ENCODE measurements at places on chromosomes 13 and 19.

DNA sequence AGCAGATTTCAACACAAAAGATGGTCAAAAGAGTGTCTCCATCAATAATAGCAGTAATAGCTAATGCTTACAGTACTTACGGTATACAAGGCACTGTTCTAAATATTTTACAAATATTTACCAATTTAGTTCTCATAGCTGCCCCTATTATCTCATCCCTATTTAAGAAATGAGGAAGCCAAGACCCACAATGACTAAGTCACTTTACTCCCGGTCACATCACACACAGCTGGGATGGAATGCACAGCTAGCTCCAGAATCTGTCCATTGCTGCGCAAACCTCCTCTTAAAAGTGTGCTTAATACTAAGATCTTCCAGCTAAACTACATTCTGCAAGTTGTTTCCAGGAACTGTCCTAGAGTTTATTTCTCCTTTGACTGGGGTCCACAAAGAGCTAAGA is 63.4 kb downstream of the RAP2A start:
- no peak for DNase-seq

- no peak for DNase-seq
Measured at GRCh38 chr13:36432106-36432544, at the start of gene CCNA1. Gene CCNA1 (plus strand): TSS chr13:36432495. CDS start chr13:36433057, 562 bp downstream.

DNA sequence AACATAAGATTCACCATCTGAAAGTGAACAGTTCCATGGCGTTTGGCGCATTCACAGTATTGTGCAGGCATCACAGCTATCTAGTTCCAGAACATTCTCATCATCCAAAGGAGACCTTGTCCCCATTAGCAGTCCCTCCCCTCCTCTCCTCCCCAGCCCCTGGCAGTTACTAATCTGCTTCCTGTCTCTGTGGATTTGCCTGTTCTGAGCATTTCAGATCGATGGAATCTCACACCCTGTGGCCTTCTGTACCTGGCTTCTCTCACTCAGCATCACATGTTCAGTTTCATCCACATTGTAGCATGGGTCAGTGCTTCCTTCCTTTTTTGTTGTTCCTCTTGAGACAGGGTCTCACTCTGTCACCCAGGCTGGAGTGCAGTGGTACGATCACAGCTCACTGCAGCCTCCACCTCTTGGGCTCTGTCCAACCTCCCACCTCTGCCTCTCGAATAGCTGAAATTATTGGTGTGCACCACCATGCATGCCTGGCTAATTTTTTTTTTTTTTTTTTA is 34.6 kb downstream of the CRTC1 start:
- no peak for DNase-seq

- DNase-seq: no peak
Measured at GRCh38 chr13:32589471-32589870, 3.2 kb downstream of the PDS5B start.

DNA sequence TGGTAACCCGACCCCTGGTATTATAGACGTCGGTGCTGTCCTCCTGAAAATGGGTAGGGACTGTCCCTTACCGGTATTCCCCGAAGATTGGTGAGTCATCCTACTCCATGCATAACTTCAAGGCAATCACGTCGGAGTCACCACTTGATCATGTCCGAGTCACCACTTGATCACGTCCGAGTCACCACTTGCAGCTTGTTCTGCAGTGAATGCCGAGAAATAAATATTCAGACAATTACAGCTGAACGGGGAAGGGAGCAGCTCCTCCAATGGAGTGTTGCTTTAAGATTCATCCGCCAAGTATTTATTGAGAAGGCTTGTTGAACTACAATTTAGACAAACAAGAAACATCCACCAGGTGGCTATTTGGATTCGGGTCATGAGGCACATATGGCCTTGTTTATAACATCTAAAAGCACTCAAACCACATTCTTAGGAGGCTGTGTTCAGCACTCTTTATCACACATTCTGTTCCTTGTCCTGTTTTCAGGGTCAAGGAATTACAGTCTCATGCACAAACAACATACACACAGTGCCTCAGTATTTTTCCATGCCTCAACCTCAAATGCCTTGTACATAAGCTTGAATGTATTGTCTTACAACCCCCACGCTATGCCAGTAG is 43.1 kb downstream of the ZNF726 start:
- no peak for DNase-seq

DNA sequence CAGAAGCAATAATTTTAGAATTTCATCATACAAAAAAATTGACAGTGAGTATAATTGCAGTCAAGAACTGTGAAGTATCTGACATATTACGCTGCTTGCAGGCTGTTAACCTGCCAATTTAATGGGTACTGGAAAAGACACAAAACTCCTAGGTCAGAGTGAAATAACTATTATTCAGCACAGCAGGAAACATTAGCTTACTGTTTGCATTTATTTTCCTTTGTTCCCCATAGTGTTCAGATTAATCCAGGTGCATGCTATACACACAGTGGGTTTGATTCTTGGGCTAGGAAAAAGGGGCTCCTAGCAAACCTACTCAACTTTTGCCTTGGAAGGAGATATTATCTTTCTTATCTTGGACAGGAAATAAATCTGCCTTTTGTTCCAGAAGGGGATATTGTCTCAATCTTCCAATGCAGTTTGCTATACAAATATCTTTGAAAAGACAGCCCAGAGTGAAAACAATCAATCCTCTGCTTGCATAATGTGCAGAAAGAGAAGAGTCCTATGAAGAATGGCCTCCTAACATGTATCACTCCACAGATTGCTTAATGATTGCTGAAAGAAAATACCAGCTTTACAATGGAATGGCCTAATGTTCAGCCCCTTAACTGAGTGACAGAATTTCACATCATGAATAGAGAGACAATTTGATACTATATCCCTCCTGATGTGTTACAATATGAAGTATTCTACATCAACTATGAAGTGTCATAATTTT is 443.4 kb downstream of the TBC1D4 start:
- no peak for DNase-seq

GRCh38 chr19:49953416-49953815 is 7.6 kb downstream of the SIGLEC11 start:
- DNase-seq: no peak

DNA sequence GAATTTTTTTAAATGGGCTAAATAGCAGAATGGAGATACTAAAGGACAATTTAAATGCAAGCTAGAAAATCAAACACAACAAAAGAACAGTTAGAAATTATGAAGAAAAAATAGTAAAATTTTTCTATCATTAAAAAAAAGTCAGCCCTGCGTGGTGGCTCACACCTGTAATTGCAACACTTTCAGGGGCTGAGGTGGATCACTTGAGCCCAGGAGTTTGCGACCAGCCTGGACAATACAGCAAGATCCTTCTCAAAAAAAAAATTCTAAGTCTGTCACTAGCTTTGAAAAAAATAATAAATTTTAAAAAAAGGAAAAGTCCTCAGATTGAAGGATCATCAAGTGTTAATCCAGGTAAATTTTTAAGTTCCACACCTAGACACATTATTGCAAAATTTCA is 7.7 kb downstream of the TUBGCP3 start:
- no peak for DNase-seq

- DNase-seq: no peak
Measured at GRCh38 chr13:41274881-41275280, 11.5 kb upstream of the MTRF1 start.

DNA sequence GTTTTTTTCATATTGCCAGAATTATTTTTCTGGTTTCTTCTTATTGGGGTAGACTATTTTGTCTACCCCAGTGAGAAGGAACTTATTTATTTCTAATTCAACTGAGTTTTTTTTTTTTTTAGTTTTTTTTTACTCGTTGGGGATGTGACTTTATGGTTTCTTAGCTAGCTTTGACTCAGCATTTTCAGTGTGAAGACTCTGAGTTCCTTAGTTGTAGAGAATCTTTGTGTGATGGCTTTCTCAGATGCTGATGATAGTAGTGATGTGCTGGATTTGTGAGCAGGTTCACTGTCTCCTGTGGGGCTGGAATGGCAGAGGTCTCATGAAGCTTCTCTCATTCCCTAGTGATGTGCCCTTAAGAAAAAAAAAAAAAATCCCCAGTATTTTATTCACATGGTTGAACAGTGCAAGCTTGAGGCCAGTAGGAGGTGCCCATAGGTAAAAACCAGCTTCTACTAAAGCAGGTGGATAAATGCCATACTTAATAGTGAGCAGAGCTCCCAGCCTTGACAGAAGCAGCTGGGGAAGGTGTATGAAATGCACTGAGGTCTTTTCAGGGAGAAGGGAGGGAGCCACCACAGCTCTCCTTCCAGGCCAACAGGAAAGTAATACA is 106.2 kb upstream of the KLF5 start:
- DNase-seq: no peak

GRCh38 chr19:49971991-49972411 is 11.0 kb upstream of the SIGLEC11 start:
- DNase-seq: no peak

DNA sequence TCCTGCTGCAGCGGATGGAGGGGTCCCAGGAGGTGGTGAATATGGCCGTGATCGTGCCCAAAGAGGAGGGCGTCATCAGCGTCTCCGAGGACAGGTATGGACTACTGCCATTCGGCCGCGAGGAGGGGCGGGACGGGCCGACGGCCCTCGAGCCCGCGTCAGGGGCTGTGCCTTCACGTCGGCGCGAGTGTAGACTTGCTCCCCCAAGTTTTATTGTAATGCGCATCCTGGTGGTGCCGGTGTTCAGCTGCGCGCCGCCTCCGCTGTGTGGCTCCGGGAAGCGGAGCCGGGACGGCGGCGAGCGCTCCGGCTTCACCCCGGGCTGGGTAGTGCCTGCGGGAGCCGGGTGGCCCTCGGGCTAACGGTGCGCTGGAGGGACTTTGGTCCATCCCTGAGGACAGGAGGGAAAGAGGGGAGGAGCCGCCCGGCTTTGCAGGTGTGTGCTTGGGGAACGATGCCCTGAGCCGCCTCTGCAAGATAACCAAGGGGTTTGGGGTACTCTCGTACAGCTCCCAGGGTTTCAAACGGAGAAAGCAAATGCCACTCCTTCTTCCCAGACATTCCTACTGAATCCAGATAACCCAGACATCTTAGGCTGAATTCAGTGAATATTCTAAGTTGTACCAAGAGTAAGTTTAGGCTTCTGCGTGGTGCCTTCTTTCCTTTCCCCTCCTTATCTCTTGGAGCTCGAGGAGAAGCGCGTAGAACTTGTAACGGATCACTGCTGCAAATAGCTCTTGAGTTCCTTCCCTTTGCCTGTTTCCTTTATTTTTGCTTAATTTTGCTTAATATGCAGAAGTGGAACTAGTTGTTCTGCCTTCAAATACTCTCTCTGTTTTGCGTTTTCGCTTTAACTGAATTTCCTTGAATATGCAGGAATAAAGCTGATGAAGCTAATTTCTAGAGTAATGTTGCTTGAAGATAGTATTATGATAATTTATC is 740 bp downstream of the WDFY2 start:
- peak; percentile 67 for DNase-seq

- no peak for DNase-seq
Measured at GRCh38 chr19:11458236-11458900, 22.5 kb downstream of the ELAVL3 start.

- no peak for DNase-seq
Measured at GRCh38 chr13:32910530-32910929, 105.7 kb upstream of the KL start.

- no peak for DNase-seq
Measured at GRCh38 chr13:73070451-73071098, 11.8 kb downstream of the KLF5 start.

DNA sequence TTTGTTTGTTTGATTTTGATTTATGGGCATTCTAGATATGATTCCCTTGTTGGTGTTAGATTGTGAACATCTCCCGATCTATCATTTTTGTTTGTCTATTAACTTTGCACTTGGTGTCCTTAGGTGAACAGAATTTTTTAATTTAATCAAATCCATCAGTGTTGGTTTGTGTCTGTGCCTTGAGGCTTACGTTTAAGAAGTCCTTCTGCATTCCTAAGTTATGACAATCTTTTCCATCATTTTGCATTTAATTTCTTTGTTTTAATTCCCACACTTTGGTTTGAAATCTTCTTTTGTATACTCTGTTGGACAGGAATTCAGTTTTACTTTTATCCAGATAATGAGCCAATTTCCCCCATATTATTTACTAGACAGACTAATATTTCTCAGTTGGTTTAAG is 421.7 kb downstream of the HS6ST3 start:
- DNase-seq: no peak

DNA sequence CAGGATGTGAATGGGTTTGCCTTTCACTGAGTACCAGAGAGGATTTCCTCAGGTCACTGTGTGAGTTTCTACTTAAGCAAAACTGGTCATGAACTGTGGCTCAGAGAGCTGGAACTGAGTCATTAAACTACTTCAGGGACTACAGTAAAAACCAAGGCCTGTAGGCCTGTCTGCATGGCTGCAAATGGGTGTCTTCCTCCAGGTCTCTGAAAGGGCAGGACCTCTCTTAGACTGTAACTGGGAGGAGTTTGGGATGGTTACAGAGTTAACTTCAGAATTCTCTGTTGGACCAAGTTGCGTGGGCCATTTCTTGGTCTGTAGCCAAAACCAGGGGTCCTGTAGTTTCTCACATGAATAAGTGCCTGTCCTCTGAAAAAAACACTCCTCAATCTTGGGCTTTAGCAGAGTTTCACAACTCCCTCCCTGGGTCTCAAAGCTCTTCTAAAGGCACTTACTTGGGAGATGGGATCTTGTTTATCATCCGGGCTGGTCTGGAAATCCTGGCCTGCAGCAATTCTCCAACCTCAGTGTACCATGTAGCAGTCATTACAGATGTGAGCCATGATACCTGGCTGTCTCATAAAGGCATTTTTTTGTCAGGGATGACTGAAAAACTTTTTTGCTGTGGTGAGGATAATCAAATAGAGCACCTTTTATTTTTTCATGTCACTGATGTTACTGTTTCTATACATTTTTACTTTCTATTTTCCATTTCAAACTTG is 19.7 kb downstream of the ZNF714 start:
- no peak for DNase-seq

DNA sequence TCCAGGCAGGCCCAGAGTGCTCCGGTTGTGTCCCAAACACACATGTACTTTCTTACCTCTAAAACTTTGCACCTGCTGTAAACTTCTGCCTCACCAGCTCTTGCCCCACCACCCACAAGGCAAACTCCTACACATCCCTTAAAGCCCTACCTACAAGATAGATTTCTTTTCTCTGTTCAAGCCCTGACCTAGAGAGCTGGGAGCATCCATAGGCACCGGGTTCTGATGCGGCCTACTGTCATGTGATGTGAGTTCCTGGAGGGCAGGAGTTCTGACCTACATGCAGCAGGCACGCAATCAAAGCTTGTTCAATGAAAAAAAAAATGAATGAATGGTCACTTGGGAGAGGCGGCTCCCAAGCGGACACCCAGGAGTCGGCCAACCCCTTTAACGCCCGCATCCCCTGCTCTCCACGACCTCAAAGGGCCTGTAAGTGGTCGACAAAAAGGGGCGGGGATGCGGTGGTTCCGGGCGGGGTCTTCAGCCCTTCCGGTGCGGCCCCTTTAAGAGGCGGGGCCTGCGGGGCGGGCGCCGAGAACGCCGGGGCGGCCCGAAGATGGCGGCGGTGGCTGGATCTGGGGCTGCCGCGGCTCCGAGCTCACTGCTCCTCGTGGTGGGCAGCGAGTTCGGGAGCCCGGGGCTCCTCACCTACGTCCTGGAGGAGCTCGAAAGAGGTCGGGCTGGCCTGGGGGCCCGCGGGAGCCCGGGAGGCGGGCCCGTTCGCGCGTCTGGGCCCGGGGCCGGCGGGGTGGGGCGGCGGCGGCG is at the start of gene MAP1S:
MAP1S (plus strand) TSS at position 534 of the 765 bp plus-strand sequence; CDS start at position 557, 23 bp downstream.
- peak; percentile 19 for DNase-seq
